ENCODE measurements at places on chromosomes 4 and X.

GRCh38 chr4:138392751-138393308 lies 150.7 kb upstream of the SLC7A11 start:
- no peak for DNase-seq

- no peak for DNase-seq
Measured at GRCh38 chr4:41556526-41556925, 18.6 kb downstream of the LIMCH1 start.

GRCh38 chr4:124183231-124183630 lies 529.3 kb downstream of the ANKRD50 start:
- DNase-seq, result no peak

DNA sequence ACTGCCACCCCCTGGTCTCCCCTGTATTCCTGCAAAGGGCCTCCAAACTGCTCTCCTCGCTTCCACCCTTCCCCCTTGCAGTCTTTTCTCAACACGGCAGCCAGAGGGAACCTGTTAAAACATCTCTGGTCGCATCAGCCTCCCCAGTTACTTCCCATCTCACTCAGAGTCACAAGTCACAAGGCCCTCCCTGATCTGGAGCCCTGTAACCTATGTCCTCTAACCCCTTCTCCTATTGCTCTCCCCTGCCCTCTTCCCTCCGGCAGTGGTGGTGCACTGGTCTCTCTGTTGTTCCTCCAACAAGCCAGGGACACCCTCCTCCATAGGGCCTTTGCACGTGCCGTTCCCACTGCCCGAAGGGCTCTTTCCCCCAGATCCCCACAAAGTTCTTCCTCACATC lies 73.2 kb downstream of the SH3KBP1 start:
- no peak for DNase-seq

DNA sequence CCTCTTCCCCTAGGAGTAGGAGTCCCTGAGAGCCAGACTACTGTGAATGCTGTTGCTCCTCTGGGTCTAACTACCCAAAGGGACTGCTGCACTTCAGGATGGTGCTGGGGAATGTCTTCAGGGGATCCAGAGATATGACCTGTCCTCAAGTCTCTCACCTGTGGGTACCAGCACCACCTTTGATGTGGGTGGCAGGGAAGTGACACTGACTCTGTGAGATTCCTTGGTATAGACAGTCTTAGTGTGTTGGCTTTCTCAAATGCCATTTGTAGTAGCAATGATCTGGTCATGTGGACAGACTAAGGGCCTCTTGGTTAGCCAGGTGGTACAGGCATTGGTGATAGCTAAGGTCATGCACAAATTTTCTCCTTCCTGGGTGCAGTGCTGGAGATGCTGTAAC lies 108.9 kb upstream of the ADAMTS3 start:
- no peak for DNase-seq

DNA sequence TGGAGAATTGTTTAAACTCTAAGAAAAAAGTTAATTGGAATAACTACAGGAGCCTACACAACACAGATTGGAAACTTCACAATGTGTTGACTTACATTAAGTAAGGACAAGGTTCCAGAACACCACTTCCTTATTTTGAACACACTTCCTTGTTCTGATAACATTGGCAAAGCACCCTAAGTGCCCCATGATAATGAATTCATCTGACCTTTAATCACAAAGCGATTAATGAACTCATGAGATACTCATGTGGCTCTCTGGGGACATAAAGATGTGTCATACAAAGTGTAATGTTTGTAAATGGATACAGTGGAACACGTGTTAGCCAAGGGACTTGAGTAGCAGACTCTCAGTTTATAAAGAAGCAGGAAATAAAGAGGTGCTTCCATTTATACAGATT lies 69.0 kb upstream of the ATOH1 start:
- DNase-seq, result no peak

GRCh38 chr4:20323991-20324390 lies 72.3 kb downstream of the SLIT2 start:
- DNase-seq, result no peak

DNA sequence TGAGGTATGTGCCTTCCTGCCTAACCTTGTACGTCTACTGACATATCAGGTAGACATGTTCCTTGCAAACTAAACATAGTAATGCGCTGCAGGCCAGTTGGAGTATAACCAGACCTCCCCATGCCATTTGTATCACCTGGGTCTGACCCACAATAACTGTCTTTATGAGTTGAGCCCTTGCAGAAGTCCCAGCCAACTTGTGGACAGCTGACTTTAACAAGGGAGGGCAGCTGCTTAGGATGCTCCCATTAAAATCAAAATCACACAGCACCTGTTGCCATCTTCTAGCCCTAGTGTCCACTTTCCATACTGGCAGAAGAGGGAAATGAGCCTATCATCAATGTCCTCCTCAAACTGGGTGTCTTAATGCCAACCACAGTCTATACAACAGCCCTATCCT lies 41.6 kb downstream of the KANTR start:
- DNase-seq, result no peak

- DNase-seq, result no peak
Measured at GRCh38 chr4:89797117-89797516, 39.8 kb downstream of the SNCA start.

DNA sequence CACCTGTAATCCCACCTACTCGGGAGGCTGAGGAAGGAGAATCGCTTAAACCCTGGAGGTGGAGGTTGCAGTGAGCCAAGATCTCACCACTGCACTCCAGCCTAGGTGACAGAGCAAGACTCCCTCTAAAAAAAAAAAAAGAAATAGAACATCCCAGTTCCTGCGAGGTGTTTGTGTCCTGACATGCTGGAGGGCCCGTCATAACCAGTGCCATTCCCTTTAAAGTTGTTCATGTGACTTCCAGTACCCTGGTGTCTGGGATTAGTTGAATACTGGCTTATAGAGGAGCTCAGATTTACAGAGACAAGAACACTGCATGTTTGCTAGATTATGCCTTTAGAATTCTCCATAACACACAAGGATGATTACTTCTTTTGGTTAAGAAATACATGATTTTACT lies 37.6 kb upstream of the TADA2B start:
- no peak for DNase-seq

- DNase-seq, result no peak
Measured at GRCh38 chr4:112402098-112402497, 104.9 kb downstream of the ALPK1 start.

- DNase-seq, result peak; percentile 11
Measured at GRCh38 chrX:39705290-39705689, 392.5 kb downstream of the BCOR start.

DNA sequence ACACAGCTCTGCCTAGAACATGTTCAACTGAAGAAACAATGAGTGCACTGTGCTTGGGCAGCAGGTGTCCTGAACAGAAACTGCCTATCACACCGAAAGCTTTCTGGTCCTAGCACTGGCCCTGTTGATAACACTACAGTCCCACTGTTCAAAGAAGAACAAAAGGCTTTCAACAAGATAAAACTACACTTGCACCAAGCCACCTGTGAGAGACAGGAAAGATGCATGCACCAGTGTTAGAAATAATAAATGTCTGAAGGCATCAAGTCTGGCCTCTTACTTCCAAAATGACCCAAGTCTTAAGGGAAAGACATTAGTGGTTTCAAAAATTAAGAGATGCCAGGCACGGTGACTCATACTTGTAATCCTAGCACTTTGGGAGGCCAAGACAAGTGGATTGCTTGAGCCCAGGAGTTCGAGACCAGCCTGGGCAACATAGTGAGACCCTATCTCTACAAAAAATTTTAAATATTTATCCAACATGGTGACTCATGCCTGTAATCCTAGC lies 68.7 kb downstream of the APBB2 start:
- no peak for DNase-seq

DNA sequence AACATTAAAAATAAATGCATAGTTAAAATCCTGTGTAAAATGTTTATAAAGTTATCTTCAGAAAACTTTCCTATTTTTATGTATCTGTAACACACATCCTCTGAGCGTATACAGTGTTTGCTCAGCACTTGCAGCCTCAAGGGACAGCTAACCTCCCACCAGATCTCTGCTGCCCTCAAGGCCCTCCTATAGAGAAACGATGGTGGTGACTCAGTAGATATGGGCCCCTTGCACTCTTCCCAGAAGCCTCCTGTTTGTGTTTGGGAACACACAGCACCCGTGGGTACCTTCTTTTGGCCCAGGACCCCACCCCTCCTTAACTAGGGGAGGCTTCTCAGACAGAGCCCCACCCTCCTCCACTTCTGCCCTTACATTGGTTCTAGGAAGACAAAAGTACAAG lies 26.7 kb downstream of the PJA1 start:
- DNase-seq, result no peak

DNA sequence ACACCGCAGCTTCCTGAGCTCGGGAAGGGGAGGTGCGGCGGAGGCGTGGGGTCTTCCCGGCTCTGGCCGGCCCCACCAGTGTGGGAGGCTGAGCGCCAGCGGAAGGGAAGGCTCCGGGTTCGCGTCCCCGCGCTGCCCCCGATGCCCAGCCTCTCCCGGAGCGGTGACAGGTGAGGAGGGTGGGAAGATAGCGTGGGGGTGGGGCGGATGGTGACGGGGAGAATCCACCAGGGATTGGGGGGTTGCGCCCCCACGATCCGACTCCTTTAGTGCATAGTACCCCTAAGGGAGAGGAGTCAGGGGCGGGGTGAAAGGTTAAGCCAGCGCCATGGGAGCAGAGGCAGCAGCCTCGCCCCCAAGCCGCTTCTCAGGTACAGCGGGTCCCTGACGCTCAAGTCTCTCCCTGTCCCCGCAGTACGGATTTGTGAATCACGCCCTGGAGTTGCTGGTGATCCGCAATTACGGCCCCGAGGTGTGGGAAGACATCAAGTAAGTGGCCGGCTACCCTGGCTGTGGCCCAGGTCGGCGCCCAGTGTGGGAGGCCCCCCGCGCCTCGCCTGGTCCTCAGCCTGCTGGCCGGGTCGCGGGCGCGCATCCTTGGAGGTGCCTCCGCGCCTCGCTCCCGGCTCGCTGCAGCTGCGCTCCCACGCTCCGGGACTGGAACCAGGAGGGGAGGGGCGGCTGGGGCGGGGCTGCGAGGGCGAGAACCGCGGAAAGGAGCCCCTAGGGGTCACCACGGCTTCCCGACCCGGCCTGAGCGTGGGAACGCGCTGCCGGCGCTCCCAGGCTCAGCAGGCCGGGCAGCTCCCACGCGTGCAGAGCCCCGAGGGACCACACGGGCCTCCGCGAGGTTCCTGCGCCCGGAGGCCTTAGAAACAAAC lies 791 bp downstream of the GUCY1B1 start:
- DNase-seq, result peak; percentile 42

GRCh38 chr4:51840781-51841180 lies 2.2 kb upstream of the DCUN1D4 start:
- DNase-seq, result no peak

DNA sequence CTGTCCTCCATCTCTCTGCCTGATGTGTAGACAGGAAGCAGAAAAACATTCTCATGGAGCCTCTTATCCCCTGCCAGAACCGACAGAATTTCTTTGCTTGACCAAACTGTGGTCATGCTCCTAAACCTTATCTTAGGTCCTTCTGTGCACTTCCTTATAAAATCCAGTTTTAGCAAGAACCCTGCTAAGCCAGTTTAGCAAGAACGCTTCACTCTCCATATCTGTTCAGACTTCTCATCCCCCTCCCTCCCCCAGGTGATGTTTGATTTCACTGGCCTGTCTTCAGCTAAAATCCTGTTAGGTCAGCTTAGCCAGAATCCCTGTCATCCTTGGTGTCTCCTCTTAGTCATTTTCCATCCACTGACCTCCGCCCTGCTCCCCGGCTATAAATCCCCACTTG lies 1130.9 kb upstream of the PRKX start:
- no peak for DNase-seq

GRCh38 chr4:93467484-93468155 lies 360.9 kb upstream of the ATOH1 start:
- DNase-seq, result no peak

DNA sequence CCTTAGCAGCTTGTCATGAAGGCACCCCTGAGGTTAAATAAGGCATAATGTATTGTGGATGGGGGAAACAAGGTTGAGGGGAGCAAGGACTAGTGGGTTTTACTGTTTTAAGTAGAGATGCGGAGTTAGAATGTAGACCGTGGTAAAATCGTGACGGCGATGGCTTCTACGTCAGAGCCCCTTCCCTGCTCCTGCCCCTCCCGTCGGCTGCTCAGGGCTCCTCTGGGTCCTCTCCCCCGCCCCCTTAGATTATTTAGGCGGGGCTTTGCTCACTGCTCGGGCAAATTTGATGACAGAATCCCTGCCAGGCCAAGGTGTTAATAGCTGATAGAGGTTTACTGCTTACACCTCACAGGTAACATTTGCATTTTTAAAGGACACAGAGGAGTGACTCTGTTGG lies 2.3 kb downstream of the FRMPD3 start:
- no peak for DNase-seq

- no peak for DNase-seq
Measured at GRCh38 chr4:137345597-137345996, 186.7 kb downstream of the PCDH18 start.

- DNase-seq, result no peak
Measured at GRCh38 chrX:13005661-13006473, 31.0 kb downstream of the TMSB4X start.

- no peak for DNase-seq
Measured at GRCh38 chr4:31104043-31104442, 383.9 kb downstream of the PCDH7 start.

DNA sequence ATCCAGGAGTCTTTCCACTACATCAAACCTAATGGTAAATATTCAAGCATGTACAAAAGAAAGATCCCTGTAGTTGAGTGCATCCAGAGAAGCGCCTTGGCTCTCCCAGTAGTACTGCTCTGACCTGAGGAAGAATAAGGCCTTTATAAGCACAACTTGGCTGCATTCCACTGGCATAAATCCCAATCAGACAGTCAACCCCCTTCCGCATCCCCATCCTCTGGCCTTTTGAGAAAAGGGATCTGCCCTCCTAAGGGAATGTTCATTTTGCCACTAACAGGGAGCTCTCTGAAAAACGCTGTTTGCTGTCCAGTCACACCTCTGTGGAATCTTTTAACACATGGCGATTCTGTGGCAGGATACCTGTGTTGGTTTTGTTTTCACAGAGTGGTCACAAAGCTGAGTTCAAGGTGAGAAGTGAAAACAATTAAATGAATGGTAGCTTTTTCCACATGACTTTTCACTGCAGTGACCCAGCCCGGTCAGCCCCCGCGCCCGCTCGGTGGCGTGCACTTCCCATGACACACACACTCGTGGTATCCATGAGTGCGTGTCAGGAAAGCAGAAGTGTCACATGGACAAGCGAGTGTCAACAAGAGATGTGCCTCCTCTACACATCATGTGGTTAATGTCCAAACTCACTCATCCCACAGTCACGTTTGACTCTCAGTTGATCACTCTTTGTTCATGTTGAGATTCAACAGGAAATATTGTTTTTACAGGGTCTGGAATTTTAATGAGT lies 112.2 kb upstream of the ENPP6 start:
- DNase-seq, result no peak

- peak; percentile 9 for DNase-seq
Measured at GRCh38 chrX:23434356-23434884, 99.8 kb downstream of the PTCHD1 start.

- no peak for DNase-seq
Measured at GRCh38 chr4:31349907-31350306, 629.7 kb downstream of the PCDH7 start.

GRCh38 chr4:121792966-121793365 lies 8.2 kb upstream of the EXOSC9 start:
- DNase-seq, result no peak

GRCh38 chr4:15004739-15005301 lies 2.5 kb downstream of the CPEB2 start:
- peak; percentile 46 for DNase-seq
